Left lung (tissue), 14 donors: ENCODE measurements at places on chromosomes 6 and 20. TPM values are rescaled to one million over a fixed set of nuclear protein-coding genes. Genes with fewer than 3 reads are reported as not detected.

The CDK5RAP1 gene
- 36.8 TPM for polyA plus RNA-seq

The PPP1R11 gene
- polyA plus RNA-seq: 57.6 TPM

- no peak for DNase-seq
These were observed 672 bp downstream of the CEP43 start for GRCh38 chr6:166999884-167000253.

DNA sequence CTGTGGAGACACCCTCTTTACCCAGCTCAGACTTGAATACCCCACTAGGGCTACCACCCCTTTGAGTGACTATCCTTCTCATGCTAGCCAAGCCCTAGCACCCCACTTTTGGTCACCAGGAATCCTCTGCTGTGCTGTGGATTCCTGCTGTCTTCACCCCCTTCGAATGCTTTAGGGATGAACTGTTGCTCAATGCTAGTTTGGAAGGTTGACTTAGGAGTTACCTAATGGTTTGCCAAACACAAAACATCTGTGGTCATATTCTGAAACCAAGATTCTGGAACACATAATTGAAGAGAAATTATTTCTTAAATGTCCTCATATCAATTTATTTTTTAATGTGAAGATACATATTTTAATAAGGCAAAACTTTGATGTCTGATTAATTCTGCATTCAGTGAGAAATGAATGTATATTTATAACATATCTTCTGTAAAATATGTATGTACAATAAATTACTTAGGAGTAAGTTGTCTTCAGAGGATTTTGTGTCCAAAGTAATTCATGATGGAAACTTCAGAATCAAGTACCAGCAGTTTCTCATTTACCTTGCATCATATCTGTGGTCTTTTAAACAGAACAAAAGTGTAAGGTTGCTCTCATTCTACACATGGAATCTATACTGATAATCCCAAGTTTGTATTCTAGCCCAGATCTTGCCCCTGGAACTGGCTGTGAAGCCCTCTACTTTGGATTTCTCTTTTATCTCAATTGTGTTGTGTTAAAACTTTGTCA is 46.9 kb downstream of the TMEM200A start:
- no peak for DNase-seq

The SLC26A8 gene
- 0.56 TPM for polyA plus RNA-seq

DNA sequence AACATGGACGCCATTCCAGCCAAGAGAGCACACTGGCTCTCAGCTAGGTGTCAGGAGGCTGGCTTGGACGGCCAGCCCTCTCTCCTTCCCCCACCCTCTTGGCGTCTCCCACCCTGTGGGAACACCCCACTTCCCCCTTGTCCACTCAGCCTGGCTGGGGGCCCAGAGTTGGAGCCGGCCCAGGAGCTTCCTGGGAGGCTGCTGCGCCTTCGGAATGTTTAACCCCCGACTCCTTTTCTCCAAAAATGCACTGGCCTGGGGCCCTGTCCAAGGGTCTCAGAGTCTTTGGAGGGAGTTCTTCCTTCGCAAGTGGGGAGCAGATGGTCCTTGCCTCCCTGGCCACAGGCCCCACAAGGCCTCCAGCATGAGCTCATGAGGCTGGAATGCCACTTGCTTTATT is 4.1 kb downstream of the ADAM33 start:
- peak; percentile 83 for DNase-seq

The HIVEP1 gene
- 25.9 TPM for polyA plus RNA-seq

DNA sequence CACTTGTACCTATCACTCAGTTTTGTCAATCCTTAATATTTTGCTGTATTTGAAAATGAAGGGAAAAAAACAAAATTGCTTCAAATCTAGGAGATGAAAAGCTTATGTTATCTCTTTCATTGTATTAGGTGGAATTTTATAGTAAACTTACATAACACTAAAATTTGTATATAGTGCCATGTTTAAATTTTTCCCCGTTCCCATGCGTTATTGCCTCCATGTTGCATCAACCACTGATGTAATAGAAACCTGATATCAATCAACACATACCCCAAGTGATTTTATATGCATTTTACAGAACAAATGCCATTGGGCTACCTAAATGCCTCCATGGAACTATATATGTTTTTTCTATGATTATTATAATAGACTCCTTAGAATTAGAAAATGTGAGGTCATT is 14.8 kb upstream of the TREM2 start:
- DNase-seq: no peak
